NCI-H1930 (cell line): ENCODE measurements at places on chromosomes 2 and 18.
A peak's percentile ranks its signal among the peaks of the same experiment; 100 is the strongest.

DNA sequence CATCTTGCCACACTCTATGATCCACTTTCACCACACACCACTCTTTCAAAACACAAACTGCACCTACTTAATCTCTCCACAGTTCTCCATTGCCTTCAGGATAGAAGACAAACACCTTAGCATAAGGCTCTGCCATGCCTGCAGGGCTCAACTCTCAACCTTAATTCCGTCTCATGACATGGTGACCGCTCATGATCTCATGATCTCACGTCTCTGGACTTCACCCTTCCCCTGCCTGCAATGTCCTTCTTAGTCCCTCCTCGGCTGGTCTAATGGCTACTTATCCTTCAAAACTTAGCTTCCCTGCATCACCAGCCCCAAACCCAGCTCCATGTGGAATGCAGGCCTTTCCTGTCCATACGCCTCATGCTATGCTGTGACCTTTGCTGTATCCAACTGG, 85.3 kb downstream of the ACVR1 start:
- no peak for DNase-seq

- no peak for DNase-seq
Measured at GRCh38 chr18:44135741-44136140, 544.9 kb upstream of the SETBP1 start.

DNA sequence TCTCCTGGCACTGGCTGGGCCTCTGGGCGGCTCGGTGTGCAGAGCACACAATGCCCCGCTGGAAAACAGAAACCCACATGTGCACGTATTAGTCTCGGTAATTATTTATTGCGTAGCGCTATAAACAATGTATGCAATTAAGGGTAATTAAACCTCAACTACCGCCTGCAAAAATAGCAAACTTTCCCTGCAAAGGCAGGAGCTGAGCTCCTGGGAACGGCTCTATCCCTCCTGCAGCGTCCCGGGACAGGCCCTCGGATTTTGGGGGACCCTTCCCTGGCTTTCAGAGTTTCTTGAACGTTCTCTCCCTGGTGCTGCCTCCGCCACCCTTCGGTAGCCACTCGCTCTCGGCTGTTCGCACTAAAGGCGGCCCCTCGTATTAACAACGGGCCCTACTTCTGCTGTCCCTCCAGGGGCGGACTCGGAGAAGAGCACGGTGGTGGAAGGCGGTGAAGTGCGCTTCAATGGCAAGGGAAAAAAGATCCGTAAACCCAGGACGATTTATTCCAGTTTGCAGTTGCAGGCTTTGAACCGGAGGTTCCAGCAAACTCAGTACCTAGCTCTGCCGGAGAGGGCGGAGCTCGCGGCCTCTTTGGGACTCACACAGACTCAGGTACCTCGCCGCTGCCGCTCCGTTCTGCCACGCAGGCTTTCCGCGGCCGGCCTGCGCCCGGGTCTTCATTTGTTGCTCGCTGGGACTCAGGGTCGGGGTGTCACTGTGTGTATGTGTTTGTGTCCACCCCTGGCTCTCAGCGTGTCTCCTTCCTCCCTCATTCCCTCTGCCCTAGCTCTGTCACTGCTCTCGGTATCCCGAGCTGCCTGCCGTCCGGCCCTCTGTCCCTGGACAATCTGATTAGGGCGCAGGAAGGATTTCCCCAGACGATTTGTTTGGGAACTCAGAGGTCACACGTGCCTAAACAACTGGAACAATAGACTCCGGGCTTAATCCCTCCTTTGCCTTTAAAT, 1.2 kb downstream of the DLX1 start:
- no peak for DNase-seq

DNA sequence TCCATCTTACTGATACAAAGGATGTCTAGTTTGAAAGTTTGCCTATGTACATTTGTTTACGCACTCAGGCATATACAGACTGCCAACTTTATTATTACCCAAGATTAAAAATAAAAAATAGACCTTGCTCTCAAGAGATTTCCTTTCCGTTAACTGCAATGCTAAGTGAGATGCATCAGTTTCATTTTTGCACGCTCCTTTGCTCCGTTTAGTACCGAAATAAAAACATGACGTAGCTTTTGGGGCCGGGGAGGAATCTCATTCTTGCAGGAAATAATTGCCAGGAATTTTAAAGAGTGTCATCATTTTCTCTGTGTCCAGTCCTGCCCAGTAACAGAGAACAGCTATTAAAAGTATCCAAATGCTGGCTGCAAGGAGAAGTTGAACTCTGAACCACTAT, 169.5 kb downstream of the SLC8A1 start:
- DNase-seq = no peak

DNA sequence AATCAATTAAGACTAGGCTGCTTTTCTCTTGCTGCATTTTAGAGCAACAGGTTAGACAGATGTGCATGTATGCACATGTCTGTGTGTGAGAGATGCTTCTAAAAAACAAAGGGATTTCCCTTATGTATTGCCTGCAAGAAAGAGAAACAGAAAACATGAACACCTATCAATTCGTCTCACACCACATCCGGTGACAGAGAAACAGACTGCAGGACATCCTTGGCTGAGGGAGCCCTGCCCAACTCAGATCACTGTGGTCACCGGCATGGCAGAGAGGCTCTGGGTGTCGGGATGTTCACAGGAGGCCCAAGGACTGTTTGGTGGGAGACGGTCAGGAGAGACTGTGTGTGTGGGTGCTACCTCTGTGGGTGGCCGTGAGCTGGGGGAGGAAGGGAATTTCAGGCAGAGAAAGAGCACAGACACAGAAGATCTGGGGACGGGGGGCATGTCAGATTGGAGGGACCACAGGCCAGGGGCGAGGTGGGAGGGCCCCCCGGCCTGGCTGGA, 24.9 kb downstream of the FHL2 start:
- no peak for DNase-seq

- no peak for DNase-seq
Measured at GRCh38 chr2:130981667-130982066, 111.6 kb downstream of the FAM168B start.

DNA sequence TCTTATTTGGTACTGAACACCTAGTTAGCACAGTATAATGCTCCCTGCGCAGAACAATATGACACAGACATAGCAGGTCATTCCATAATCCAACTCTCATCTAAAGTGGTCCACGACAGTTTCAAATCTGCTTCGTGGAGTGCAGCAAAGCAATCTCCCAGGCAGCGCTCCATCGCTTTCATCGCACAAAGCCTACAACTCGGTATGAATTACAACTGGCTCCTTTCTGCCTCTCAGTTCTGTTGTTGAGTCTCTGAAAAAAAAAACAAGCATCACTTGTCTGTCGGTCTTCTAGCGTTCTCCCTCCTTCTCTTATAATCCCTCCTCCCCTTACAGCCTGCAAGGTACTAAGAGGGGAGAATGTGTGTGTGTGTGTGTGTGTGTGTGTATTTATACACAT, 123.5 kb downstream of the FIGN start:
- DNase-seq = no peak

- DNase-seq = peak; percentile 90
Measured at GRCh38 chr2:111121828-111122630, 1.3 kb downstream of the BCL2L11 start.

DNA sequence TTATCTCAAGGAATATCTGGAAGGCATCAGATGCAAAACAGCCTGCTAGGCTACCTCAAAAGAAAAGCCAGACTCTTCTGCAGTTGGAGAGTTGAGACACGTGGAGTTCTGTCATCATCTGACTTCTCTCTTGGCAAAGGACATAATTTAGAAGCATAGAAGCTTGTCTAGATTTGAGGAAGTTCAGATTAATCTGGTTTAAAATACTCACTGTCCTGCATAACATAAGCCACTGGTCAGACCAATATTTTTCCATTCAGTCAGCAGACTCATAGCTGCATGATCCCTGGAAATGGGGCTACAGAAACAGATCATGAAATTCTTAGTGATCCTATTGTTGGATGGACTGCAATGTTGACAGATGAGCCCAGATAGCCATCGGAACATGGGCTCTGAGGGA, 349.0 kb downstream of the TXNL1 start:
- DNase-seq = no peak

GRCh38 chr2:6977113-6977741, 60.0 kb downstream of the RNF144A start:
- no peak for DNase-seq

DNA sequence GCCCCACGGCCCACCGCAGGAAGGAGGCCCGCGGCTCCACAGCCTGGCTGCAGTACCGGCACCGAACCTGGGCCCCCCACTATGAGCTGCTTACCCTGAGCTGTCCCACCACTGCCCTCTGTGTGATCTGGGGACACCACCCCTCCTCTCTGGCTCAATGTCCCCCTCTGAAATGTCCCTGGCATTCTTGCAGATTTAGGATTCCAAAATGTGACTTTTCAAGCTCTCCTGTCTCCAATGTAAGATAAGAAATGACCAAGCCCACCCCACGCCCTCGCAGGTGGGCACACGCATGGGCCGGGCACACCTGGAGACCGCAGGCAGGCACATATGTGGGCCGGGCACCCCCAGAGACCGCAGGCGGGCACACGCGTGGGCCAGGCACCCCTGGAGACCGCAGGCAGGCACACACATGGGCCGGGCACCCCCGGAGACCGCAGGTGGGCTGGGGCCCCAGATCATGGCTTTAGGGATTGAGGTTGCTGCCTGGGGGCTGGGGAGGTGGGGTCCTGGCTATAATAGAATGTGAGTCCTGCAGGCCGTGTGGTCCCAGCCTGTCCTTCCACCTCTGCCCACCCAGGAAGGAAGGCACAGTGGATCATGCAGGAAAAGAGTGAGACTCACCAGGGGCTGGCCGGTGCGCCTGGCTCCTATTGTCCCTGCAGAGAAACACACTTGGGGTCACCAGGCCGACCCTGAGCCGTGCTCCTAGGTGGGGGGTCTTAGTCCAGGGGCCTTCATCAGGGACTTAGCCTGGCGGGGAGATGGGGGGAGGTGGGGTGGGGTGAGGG, 7.2 kb downstream of the PDCD1 start:
- DNase-seq = no peak

DNA sequence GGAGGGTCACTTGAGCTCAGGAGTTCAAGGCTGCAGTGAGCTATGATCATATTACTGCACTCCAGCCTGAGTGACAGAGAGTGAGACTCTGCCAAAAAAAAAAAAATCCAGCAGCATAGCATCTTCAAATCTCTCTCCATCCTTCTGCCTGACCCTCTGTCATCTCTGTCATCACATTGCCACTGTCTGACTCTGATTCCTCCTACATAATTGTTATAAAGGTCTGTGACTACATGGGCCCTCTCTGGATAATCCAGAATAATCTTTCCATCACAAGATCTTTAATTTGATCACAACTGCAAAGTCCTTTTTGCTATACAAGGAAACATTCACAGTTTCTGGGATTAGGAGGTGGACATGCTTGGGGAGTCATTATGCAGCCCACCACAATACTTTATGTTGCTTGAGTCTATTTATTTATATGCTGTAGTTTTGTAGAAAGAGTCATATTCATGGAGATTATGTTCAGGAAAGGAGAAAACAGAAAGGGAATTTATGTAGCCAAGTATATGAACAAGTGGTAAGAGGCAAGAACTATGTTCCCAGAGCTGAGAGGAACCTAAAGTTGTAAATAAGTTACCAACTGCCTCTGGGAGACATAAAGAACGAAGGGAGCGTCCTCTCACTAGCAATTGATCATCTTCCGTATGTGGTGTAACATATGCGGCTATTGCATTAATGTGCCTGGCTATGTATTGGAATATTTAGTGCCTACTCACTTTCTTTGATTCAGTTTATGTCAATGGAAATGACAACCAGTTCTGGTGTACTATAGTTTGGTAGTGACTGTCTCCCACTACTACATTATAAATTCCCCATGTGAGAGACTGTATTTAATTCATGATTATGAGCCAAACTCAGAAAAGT, 21.5 kb downstream of the RND3 start:
- DNase-seq = no peak

GRCh38 chr2:13010283-13010682, 293.5 kb downstream of the TRIB2 start:
- DNase-seq = no peak

DNA sequence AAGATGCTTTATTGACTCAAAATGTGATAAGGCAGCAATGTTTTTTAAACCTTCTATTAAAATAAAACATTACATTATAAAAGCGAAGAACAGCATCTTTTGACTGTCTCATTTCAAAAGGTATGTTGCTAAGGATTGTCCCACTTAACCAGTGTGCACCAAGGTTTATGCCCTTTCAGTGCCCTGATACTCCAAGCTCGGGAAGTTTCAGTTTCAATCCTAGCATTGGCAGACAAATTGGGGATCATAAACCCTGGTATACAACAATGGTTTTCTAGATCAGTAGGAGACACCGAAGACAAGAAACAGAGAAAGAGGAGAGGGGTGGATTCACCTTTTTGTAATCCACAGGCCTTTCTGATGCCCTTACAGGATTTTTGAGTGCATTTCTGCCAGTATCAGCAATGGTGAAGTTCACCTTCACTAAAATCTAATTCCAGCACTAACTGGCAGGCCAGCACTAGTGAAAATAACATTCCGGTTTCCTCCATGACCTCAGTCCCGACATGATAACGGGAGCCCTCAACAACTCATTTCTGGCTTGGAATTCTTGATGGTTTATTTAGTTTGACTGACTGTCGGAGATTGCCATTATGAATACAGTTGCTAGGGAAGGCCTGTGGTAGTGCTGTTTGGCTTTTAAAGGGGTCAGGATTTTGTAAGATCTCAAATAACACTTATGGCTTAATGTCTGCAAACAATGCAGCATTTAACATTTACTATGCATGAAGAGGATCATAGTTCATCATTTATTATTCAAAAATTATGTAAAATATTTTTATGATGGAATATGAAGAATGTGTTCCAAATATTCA, 33.3 kb upstream of the FIGN start:
- DNase-seq = no peak

DNA sequence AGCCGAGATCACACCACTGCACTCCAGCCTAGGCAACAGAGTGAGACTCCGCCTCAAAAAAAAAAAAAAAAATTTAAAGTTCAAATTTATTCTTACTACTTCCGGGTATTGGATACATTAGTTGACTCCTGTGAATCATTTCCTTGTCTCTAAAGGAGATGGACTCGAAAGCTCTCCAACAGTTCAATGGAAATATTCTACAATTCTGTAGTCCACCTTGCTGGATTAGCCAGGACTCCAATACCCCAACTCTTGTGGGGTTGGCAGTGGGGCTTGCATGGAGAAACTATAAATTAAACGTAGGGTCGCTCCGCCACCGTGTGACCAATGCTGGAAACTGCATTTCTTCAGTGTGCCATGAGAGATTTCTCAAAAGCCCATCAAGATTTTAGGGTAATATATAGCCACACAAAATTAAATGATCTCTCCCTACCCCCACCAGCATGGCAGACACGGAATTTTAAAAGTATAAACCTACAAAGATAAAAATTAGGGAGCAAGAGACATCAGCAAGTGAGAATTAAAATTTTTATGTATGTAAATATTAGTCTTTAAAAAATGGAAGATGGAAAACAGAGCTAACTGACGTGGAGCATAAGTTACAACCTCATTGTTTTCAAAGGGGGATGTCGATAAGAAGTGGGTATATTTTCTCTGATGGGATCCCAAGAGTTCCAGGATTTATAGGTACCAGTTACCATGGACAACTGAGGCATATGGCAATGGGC, 27.8 kb upstream of the GAREM2 start:
- DNase-seq = peak; percentile 40

GRCh38 chr2:98487806-98488189, 43.1 kb downstream of the INPP4A start:
- DNase-seq = no peak
